HT1080 (cell line): ENCODE measurements at places on chromosomes 16 and 17.
A peak's percentile ranks its signal among the peaks of the same experiment; 100 is the strongest.

DNA sequence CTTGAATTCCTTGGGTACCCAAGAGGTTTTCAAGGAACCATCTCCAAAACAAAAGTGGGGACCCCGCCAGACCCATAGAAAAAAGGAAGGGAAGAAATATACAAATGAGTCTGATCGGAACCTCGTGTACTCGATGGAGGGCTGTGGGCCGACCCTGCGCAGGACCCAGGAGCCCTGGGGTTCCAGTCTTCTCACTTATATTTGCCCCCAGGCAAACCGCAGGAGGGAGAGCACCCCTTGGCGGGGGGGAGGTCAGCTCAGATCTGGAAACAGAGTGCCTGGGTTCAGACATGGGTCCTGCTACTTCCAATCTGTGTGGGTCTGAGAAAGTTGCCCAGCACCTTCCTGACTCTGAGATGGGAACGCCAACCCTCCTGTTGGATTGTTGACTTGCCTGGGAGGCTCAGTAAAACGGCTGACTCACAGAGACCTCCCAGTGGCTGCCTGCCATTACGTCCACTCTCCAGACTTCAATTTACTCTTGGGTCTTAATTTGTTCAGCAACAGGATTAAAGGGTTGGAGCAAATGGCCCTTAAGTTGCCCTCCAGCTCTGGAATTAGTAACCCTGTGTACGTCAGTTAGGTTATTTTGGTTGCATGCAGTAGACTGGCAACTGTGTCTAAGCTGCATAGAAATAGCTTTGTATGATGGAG is 24.9 kb upstream of the CACNG4 start:
- no peak for DNase-seq

DNA sequence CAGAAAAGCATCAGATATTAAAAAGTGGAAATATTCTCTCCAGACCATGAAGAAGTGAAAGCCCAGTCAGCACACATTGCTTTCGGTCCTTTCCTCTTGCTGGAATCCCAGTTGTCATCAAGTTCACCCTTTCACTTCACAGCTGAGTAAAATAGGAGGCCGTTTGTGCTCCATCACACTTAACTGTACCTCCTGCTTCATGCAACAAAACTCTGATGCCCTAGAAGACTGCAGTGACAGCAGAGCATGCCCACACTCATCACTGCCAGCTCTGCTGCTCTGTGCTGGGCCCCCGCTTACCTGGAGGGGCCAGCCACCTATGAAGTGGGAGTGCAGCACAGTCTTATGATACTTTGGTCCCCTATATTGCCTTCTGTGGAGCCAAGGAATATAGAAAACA is 62.5 kb downstream of the N4BP1 start:
- no peak for DNase-seq

- no peak for DNase-seq
These were observed 17.0 kb upstream of the DNASE1 start for GRCh38 chr16:3637371-3637923.

- DNase-seq = no peak
These were observed 463.2 kb upstream of the MAF start for GRCh38 chr16:80063713-80064069.

DNA sequence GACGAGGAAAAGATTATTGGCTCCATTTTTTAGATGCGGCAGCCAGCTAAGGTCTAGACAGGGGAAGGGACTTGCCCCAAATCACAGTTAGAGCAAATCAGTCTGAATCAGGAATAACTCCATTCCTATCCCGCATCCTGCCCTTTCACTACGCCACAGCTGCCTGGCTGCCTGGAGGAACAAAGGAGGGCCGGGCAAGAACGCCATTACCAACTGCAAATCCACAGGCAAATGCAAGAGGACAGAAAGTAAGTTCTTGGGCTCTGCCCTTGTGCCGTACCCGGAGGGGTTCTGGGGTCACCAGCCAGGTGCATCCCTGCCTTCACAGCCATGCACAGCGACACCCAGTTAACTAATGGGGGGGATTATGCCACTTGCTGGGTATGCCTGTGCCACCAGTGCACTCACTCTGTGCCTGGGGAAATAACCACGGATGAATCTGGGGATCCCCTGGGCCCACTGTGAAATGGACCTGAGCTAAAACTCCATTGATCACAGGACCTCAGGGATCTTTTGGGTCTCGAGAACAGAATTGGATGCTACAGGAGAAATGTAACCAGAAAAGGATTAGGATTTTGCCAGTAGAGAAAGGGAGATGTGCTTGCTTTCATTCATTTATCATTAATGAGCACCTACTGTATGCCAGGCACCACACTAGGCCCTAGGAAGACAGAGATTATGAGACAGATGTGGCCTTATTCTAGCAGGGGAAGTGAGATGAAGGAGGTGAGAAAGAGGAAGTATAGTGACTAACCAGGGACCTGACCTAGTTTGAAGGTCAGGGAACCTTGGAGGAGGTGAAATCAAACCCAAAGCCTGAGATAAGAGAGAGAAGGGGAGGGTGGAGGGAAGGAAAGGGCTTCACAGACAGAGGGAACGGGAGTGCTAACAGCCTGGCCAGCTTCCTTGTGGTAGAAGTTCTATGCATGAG is 17.7 kb downstream of the BCL7C start:
- DNase-seq = peak; percentile 27

DNA sequence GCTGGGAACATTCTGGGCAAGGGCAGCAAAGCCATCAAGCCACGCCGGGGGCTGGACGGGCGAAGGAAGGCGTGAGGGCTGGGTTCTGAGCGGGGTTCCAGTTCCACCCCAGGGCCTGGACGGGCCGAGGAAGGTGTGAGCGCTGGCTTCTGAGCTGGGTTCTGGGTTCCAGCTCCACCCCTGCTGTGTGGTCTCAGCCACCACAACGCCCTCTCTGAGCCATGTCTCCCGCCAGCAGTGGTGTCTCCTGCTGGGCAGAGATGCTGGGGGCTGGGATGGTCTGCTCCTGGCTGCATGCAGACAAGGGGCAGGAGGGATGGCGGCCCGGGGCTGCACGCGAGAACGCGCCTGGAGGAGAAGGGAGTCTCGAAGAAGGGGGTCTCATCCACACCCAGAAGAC is 3.9 kb upstream of the CPNE7 start:
- DNase-seq = no peak

GRCh38 chr17:81734405-81735263 is 22.6 kb downstream of the SLC25A10 start:
- DNase-seq = no peak

- DNase-seq = peak; percentile 33
These were observed 17.3 kb downstream of the SLC5A10 start for GRCh38 chr17:18968945-18969887.

- no peak for DNase-seq
These were observed 25.1 kb upstream of the IL17C start for GRCh38 chr16:88613293-88613692.

- DNase-seq = peak; percentile 63
These were observed at the start of gene RHBDF2 for GRCh38 chr17:76501018-76501826. TSS of gene RHBDF2 (minus strand) at chr17:76501423. CDS start at chr17:76481524, 19,899 bp downstream.
